ENCODE measurements at places on chromosomes 7 and 10.

DNA sequence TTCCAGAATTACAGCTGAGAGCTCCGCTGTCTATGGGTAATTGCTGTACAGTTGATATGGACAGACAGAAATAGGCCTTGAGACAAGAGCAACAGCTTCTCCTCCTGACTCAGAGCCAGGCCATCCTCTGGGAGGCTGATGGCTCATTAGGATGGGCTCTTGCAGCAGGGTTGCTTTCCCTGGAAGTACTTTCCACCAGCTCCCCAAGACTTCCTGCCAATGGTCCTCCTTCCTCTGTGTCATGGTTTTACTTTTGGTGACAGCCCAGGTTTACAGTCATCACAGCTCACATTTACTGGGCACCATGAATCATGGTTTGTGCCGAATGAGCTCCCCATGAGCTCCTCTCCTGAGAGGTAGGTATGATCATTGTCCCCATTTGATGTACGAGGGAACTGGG lies 131.8 kb downstream of the HECW1 start:
- no peak for DNase-seq

DNA sequence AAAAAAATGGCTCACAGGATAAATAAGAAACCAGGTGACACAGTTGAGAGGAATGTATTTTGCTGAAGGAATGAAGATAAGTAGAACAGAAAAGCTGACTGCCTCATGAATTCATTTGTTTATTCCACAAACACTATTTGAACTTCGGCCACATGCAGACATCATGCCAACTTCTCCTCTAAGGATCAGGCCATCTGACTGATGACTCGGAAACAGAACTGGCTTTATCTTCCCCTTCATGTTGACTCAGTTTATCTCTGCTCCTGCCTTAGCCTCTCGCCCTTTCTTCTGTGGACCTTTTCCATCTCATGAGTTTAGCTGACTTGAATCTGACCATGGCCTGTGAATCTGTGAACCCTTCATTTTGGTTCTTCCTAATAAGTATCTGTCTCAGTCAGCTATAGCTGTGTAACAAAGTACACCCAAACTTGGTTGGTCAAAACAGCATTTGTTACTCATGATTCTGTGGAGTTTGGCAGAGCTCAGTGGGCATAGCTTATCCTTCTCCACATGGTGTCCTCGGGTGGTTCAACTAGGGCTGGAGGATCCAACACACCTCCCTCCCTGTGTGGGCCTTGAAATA lies 44.0 kb upstream of the GRID1 start:
- no peak for DNase-seq

DNA sequence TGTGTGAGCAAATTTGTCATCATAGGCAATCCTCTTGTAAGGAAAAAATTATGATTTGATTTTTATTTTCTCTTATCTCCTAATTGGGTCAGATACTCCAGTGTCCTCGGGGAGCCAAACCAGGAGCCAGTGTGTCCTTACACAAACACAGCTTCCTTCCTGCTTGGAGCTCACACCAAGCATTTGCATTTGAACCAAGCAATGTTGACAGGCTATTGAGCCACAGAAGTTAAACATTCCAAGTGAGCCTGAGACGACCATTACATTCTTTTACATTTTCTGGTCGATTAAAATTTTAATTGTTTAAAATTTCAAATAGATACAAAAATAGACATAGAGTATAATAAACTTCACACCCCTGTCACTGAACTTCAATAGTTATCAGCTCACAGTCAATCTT lies 194.8 kb downstream of the CFTR start:
- DNase-seq = no peak

GRCh38 chr10:43401627-43402026 lies 7.4 kb downstream of the HNRNPF start:
- no peak for DNase-seq

DNA sequence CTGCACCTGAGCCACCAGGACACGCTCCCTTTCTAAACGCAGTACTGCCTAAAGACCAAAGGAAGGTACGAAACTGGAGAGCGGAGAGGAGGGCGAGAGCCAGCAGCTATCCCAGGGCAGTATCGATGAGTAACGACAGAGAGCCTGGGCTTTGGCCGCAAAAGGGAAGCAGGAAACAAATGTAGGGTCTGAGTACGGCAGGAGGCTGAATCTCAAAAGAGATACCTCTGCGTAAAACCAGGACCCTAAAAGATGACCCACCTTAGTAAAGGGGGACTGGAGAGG lies 20.4 kb downstream of the PARP12 start:
- no peak for DNase-seq

DNA sequence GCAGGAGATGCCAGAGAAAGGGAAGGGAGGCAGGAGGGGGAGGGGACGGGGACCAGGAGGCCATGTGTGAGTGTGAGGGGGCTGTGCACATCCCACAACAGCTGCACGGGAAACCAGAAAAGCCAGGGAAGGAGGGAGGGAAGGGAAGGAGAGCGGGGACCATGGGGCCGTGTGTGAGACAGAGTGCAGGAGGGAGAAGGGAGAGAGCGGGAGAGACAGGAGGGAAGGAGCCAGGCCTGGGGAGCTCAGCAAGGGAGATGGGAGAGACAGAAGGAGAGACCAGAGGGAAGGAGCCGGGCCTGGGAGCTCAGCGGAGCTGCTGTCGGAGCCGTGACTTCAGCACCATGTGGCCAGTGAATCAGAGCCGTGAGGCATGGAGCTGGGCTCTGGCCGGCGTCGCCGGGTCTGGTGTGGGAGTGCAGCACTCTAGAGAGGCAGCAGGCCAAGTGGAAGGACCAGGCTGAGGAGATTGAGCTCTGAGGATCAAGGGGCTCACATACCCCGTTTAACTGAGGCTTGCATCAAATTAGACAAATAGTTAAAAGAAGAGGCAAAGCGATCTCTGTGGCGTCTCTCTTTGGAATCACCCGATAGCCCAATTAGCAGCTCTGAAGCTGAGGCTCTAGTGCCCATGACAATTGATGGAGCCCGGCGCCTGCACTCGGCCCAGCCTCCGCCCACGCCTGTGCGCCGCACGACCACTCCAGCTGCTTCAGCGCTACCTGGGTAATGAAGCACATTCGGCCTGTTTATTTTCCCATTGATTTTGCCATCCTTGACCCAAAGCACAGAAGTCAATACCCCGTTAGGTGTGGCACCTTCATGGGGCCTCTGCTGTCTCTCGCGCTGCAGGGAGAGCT lies 150.4 kb downstream of the MAD1L1 start:
- no peak for DNase-seq

- DNase-seq = no peak
These were observed 99.6 kb downstream of the DNAH11 start for GRCh38 chr7:21642422-21642821.

GRCh38 chr7:105849122-105849855 lies 27.1 kb downstream of the ATXN7L1 start:
- no peak for DNase-seq

DNA sequence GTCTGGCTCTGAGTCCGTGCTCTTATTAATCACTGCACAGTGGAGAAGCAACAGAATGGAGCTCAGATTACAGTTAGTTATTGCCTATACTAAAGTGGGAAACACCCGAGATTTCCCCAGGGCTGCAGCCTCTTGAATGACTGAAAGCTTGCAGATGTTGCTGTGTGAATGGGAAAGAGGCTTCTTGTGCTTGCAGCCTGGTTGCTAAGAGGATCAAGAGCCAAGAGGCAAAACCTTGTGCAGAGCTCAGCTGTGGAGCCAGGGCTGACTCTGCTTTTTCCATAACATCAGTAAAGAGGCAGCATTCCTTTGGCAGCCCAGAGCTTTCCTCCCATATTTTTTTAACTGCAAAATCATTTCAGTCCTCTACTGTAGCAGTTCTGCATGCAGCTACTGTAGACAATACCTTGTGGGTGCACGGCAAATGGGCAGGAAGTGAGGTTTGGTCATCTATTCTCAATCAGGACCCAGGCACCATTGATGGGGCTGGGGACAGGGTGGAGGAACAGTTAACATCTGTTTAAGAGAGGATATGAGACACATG lies 86.5 kb downstream of the RALA start:
- no peak for DNase-seq

- DNase-seq = no peak
These were observed 250.0 kb downstream of the KLF6 start for GRCh38 chr10:3535001-3535400.

DNA sequence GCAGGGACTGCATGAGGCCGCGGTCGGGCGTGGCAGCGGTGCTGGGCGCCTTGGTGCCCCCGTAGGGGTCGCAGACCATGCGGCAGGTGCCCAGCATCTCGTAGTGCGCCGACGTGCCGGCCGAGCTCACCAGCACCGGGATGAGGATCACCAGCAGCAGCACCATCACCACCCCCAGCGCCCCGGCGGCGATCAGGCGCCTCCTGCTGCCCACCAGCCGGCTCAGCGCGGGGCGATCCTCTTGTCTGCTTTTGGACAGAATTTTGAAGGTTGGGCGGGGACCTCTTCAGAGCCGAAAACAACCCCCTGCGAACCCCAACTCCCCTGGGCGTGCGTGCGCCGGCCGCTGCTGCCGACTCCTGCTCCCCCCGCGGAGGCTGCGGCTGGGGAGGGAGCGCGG lies 779 bp downstream of the C1QL3 start:
- DNase-seq = no peak

DNA sequence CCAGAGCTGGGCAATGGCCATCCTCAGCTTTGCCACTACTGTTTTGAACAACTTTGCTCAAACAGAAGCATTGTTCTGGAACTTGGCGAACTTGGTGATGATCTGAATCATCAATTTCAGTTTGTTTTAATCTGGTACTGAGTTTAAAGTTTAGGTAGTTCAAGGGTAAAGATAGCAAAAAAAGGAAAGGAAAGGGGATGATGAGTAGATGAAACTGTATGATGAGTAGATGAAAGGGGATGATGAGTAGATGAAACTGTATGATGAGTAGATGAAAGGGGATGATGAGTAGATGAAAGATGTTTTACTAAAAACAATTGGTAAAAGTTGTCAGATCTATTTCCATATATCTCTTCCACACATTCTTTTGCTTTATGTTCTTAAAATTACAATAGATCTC lies 737.0 kb downstream of the LRMDA start:
- no peak for DNase-seq

DNA sequence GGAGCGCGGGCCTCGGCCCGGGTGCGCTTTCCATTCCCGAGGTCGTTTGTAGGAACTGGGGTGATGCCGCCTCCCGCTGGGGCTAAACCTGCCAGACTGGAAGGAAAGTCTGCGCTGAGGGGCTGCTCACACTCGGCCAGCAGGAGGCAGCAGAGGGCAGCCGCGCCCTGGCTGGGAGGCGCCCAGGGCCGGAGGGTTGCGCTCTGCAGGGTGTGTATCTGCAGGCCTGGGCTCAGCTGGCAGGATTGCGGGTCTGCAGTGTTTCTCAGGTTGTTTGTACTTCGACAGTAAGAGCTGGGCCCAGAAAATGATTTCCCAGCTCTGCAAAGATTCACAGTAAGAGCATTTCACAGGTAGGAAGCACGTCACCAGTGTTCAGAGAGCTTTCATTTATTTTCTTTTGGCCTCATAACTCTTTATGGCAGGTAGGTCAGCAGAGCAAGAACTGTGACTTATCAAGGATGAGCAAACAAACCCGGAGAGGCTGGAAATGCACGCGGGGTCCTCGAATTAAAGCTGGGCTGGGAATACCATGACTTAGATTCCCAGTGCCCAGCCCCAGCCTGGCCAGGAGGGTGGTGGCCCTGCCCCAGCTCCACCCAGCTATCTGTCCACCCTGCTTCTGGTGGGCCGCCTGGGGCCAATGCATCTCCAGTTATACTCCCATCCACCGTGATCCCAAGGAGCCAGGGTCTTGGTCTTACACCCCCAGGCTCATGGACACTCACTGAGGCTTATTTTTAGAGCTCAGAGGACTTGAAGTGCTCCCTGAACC lies 15.2 kb upstream of the PPP2R2D start:
- DNase-seq = no peak

DNA sequence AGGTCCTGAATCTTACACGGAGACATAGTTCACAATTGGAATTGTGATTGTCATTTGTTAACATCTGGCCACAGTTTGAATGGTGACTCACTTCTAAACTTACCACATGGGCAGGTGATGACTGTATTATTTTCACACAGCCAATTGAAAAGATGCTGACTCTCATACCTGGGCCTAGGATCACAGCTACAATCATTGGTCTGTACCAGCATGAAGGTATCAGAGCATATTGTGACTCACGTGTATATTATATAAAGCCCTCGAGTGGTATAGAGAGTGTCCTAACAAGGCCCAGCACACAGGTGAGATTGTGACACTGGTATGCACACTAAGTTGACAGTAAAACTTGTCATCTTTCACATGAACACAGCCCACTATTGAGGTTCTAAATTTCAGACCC lies 9.4 kb upstream of the ZNF107 start:
- no peak for DNase-seq

DNA sequence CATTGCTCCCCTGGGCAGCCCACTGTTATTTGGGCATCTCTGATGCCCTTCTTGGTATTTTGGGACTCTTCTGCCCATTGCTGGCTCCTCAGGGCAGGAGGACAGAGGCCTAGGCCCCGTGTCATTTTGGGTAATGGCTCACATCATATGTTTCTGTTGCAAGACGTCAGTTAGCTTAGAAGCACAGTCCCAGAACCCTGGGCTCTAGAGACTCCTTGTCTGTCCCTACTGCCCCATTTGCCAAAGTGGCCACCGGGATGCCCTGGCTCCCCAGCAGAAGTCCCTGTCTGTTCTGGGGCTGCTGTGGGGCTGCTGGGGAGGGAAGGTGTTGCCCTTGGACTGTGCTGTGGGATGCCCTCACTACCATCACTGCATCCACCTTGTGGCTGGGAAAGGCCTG lies 48.8 kb downstream of the ADCYAP1R1 start:
- no peak for DNase-seq

- DNase-seq = peak; percentile 37
These were observed 21.3 kb downstream of the TMEM176B start for GRCh38 chr7:150778738-150779301.

- no peak for DNase-seq
These were observed 78.1 kb upstream of the NRBF2 start for GRCh38 chr10:63054889-63055611.

DNA sequence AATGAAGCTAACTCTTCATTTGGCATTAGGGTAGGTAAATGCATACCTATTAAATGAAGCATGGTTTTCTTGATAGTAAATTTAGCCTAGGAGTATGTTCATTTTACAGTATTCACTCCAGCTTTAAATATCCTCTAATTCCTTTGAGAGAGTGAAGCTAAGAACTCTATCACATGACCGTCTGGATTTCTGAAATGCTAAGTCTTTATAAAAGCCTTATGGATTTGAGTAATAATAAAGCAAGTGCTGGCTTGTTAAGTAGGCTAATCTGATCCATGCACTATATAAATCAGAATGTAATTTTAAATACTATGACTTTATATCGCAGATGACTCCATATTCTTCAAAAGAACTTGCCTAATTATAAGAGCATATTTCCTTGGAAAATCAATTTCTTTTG lies 64.8 kb downstream of the REEP3 start:
- DNase-seq = no peak

DNA sequence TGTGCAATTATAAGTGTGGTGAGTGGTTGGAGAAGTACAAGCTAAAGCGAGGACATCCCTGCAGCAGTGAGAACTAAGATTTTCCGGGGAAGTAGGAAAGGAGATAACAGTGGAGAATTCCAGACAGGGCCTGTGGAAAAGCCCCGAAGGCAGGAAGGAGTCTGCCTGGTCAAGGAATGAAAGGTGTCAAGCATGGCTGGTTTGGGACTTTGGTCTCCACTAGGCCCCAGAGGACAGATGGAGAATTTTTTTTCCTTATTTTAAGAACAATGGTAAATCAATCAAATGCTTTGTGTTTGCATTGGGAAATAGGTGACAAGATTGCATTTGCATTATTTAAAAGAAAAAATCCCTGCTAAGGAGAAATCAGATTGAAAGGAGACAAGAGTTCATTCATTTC lies 3.2 kb upstream of the CEP55 start:
- no peak for DNase-seq
